Kidney epithelial cell (primary cell): ENCODE measurements at places on chromosomes 16 and 17. TPM values are rescaled to one million over a fixed set of nuclear protein-coding genes. Genes with fewer than 3 reads are reported as not detected.

- no peak for DNase-seq
Observed at GRCh38 chr16:6728381-6728780, 604.3 kb upstream of the RBFOX1 start.

GRCh38 chr16:11014136-11014535 is 69.8 kb downstream of the CLEC16A start:
- DNase-seq: no peak

DNA sequence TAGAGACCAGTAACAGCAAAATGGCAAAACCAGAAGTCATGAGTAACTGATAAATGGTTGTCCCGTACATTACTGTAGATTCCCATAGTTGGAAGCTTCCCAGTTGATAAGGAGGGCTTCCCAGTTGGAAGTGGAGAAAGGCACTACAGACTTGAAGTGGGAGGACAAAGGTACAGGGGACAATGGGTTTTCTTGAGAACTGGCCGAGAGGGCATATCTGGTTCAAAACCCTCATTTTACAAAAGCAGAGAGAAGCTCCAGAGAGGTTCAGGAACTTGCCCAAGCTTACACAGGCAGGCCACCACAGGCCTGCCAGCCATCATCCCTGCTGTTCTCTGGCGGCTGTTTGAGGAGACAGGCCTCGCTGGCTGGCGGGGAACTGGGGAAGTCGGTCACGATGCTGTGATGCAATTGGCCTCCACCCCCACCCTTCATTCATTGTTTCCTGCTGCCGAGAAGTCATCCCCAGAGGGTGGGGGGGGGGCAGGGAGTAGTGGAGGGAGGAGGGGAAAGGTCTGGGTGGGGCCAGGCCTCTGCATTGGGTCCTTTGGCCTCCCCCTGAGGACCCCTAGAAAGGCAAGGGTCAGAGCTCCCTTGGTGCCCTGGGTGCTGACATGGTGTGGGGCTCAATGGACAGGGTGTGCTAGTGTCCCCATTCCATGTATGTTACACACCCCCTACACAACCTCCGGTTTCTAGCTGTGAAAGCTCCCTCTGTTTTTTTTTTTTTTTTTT is 3.0 kb downstream of the UBALD2 start:
- DNase-seq: no peak

DNA sequence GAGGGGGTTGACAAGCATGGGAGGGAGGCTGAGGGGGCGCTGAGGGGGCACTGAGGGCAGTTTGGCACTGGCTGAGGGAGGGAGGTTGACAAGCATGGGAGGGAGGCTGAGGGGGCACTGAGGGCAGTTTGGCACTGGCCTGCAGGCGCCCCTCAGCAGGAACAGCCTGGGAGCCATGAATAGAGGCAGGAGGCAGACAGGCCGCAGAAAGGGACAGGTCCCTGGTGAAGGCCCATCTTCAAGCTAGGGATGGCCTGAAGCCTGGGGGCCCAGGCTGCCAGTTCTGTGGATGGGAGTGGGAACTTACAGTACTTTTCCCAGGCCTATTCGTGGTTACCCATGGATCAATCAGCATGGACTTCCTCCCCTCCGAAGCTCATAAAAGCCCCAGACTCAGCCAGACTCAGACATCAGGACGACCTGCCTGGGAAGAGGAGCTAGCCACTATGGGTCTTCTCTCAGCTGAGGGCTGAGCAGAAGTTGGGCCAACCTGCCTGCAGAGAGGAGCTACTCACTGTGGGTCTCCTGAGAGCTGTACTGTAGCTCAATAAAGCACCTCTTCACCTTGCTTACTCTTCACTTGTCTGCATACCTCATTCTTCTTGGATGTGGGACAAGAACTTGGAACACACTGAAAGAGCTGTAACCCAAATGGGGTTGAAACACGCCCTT is 72.8 kb upstream of the BRD7 start:
- DNase-seq: no peak

DNA sequence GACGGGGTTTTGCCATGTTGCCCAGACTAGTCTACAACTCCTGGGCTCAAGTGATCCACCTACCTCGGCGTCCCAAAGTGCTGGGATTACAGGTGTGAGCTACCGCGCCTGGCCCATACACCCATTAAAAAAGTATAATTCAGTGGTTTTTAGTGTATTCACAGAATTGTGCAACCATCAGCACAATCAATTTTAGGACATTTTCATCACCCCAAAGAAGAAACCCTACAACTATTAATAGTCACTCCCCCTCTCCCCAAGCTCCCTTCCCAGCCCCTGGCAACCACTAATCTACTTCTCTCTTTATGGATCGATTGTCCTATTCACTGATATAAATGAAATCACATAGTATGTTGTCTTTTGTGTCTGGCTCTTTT is 3.8 kb upstream of the EEF2K start:
- DNase-seq: no peak

- DNase-seq: no peak
Observed at GRCh38 chr16:54577651-54578128, 291.1 kb upstream of the IRX3 start.

The NOMO2 gene
- 136 and 137 TPM in 2 replicates for total RNA-seq

DNA sequence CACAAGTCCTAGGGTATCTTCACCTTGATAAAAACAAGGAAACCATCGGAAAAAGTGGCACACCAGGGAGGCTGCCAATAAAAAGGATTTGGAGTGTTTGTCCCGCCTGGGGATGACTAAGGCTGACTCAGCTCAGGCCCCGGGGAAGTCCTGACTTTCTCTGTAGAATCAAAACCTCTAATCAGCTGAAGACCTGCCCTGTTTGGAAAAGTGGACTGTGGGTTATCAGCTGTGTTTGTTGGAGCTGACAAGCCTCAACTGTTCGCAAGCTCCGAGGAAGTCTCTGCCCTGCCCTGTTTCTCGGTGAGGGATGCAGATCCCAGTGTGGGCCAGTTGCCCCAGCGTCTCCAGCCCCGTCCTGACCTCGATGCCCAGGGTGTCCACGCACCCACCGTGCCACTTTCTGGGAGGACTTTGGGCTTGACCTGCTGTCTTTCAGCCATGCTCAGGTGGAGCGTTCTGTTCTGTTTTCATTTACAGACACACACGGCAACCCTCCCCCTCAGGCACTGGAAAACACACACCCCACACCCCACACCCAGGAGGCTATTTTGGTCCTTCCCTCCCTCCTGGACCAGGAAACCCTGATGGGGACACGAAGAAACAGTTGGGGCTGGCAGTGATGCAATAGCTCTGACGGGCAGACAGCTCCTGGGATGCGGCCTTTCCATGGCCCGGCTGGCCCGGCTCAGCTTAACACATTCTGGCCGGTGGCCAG is 27.6 kb upstream of the PITPNA start:
- peak; percentile 60 for DNase-seq

The SLC38A8 gene
- not detected in 2 replicates for total RNA-seq

DNA sequence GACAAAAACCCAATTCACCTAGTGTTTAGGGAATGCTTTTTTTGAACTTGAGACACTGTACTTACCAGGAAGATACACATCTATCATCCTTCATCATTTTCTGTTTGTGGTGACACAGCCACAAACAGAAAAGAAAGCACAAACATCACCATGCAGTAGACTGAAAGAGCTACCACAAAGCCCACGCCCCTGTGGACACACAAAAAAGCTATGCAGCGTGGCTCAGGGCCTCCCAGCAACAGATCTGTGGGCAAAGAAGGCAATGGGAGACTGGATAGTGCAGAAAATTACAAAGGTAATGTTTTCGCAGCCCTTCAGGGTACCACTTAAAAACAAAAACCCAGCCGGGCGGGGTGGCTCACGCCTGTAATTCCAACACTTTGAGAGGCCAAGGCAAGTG is 9.6 kb downstream of the COTL1 start:
- DNase-seq: no peak

The UBFD1 gene
- 135 and 170 TPM in 2 replicates for total RNA-seq

The RARA gene
- total RNA-seq: 48.2 and 57.2 TPM in 2 replicates

DNA sequence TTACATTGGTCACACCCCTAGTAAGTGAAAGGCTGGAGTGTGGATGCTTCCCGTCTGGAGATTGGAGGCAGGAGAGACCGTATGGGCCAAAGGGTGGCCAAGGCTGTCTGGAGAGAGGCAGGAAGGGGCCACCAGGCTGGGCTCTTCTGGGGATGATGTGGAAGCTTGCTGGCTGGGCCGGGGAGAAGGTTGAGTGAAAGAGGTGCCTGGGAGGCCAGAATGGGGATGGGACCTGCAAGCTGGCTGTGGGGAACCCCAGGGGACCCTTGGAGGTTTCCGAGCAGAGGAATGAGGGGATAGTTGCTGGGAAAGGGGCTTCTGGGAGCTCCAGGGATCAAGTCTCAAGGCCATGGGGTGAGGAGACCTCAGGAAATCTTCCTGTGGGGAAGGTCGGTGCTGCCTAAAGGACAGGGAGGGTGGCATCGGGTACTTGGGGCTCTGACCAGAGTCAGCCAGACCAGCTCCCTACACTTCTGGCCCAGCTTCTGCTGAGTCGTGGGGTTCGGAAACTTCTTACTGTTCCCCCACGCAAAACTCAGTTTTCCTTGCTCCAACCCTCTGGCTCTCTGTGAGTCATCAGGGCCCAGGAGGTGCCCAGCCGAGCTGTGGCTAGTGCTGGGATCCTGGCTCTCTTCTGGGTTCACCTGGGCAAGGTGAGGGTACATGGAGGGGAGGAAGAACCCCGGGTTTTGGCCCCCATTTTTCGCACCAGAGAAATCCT is 3.1 kb downstream of the MRC2 start:
- DNase-seq: no peak

DNA sequence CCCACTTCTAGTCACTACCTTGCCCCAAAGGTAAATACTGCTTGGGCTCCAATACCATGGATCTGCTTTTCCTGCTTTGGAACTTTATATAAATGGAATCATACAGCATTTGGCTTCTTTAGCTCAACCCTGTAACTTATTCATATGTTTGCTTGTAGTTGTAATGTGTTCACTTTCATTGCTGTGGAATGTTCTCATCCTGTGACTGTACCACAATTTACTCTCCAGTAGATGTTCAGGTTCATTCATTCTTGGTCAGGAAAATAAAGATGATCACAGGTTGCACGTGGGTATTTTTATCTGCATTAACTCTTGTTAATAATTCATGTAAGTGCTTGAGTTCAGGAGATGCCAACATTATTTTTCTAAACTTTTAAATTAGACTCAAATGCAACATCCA is 6.7 kb upstream of the BEAN1 start:
- DNase-seq: no peak

DNA sequence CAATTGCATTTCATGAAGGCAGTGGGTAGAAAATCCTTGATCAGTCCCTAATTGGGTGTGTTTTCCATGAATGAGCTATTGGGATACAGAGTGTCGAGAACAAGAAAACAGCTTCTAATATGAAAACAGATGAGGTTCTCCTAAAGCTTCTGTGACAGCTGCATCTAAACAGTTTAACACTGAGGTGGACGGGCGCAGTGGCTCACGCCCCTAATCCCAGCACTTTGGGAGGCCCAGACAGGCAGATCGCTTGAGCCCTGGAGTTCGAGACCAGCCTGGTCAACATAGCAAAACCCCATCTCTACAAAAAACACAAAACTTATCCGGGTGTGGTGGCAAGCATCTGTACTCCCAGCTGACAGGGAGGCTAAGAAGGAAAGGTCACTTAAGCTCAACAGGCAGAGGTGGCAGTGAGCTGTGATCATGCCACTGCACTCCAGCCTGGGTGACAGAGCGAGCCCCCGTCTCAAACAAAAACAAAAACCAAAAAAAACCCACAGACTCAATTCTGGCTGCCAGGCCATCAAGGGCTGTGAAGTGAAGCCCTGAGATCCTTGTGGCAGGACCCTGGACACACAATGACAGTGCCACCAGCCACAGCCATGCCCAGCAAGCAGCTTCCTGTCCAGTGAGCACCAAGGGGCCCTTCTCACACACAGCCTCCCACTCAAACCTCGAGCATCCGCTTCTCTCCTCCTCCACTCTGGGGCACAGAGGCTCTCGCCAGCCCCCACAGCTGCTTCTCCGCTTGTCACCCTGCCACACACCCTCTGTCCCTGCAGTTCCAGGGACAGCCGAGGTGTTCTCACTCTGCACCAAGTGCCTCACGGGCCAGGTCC is 44.0 kb downstream of the ANKRD11 start:
- no peak for DNase-seq

The P2RX5 gene
- total RNA-seq: 6.0 and 8.4 TPM in 2 replicates

GRCh38 chr17:63961355-63962212 is 11.1 kb downstream of the SCN4A start:
- no peak for DNase-seq

DNA sequence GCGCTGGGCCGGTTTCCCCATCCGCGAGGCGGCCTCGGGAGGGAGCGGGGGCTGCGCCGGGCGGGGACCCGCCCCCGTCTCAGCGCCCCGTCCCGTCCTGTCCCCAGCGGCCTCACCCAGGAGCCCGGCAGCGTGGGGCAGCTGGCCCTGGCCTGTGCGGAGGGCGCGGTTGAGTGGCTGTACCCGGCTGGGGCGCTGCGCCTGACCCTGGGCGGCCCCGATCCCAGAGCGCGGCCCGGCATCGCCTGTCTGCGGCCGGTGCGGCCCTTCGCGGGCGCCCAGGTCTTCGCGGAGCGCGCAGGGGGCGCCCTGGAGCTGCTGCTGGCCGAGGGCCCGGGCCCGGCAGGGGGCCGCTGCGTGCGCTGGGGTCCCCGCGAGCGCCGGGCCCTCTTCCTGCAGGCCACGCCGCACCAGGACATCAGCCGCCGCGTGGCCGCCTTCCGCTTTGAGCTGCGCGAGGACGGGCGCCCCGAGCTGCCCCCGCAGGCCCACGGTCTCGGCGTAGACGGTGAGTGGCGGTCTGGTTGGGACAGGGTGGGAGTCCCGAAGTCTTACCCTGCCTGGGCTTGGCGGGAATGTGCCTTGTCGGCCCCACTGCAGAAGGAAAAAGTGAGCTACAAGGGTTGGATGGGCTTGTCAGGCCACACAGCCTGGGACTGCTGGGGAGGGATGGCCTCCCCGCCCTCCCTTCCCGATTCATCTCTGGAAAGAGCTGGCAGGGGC is 720 bp downstream of the METRN start:
- DNase-seq: no peak

- no peak for DNase-seq
Observed at GRCh38 chr17:55303701-55304145, 39.0 kb downstream of the HLF start.

The ZFP3 gene
- 4.4 and 4.8 TPM in 2 replicates for total RNA-seq

The VMP1 gene
- total RNA-seq: 171 and 224 TPM in 2 replicates
